Activated CD4-positive, alpha-beta T cell treated with anti-CD3 and anti-CD28 coated beads for 1 hour (primary cell): ENCODE measurements at places on chromosomes 5 and 9.

DNA sequence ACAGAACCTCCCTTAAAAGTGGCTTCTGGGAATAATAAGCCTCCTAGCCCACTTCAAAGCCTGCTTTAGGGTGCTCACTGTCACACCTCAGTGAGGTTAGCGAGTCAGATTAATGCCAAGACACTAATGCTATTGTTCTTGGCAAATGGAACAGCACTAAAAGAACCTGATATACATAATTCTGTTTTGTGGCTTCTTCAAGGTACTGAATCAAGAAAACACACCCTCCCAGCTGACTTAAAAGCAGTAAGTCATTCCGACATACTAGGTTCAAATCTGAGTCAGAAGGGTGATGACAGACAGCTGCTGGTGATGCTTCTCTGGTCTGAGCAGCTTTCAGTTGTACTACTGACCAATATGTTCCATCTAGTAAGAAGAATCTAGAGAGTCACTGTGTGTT, 121.6 kb downstream of the OXCT1 start:
- no peak for DNase-seq

- DNase-seq: no peak
Measured at GRCh38 chr5:158899211-158899610, 200.5 kb downstream of the EBF1 start.

DNA sequence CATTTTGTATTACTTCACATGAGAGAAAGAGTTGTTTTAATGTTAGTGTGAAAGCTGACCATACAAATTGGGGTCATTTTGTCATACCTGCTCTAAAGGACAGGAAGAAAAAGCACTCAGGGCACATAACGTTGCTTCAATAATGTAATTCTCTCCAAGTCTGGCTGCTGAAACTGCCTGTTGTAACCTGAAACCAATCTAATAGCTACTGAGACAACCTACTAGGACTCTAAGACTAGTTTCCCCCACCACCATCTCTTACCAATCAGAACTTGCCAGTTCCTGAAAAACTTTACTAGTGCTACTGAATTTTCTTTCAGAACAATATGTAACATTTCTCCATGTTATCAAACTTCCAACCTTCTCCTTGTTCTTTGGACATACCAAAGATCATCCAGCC, 374.7 kb downstream of the PTPRD start:
- DNase-seq: no peak

DNA sequence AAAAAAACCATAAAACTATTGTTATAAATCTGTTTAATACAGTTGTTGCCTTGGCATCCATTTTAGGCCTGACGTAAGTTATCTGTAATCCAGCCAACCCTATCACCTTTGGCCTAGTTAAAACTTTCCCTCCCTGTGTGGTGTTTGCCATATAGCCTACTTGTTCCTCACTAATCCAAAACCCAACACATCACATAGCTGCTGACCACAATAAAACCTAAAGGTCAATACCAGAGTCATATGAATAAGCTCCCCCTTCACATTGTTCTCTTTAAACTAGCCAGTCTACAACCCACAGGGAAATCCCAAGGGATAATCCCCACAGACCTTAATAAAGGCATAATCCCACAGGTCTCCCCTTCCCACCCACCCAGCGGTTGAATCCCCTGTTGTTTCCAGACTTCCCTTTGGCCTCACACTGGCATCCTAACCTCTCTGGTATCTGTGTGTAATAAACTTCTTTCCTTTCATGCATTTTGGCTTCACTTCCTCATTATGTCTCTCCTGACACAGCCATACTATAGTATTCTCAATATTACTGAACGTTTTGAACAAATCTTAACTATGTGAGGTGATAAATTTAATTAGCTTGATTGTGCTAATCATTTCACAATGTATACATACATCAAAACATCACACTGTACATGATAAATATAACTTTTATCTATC, 50.8 kb downstream of the DTWD2 start:
- no peak for DNase-seq

GRCh38 chr9:117258184-117258866, 156.5 kb downstream of the ASTN2 start:
- DNase-seq: no peak

GRCh38 chr5:78004559-78004958, 228.4 kb upstream of the TBCA start:
- DNase-seq: no peak

- no peak for DNase-seq
Measured at GRCh38 chr5:81420039-81420667, 26.2 kb upstream of the ACOT12 start.

- no peak for DNase-seq
Measured at GRCh38 chr9:116020146-116020545, 133.4 kb upstream of the PAPPA start.

GRCh38 chr9:92147852-92148180, 32.6 kb upstream of the SPTLC1 start:
- DNase-seq: no peak

DNA sequence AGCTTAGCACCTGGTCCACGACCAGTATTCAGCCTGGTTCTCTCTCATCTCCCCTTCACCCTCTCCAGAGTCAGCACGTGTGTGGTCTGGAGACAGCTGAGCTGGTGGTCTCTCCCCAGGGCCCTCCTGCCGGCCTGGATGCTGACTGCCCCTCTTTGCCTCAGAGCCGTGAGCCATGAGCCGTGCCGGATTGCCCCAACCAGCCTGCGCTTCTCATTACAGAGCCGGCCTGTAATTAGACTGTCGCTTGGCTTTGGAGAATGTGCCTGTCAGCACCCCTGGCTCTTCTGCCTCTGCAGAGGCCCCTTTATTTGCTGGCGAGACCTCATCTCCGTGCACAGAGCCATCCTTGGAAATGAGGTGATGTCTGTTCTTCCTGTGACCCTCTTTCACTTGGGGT, 118.7 kb upstream of the BOD1 start:
- DNase-seq: no peak

- no peak for DNase-seq
Measured at GRCh38 chr5:132681983-132682382, 8.2 kb downstream of the IL4 start.

GRCh38 chr9:6506571-6506970, 93.6 kb downstream of the UHRF2 start:
- DNase-seq: no peak
